Endothelial cell (in vitro differentiated cells): ENCODE measurements at places on chromosomes 12 and 14. TPM values are rescaled to one million over a fixed set of nuclear protein-coding genes. Genes with fewer than 3 reads are reported as not detected.

The LRRIQ1 gene
- total RNA-seq = 1.1 TPM

The CELA1 gene
- total RNA-seq = not detected

DNA sequence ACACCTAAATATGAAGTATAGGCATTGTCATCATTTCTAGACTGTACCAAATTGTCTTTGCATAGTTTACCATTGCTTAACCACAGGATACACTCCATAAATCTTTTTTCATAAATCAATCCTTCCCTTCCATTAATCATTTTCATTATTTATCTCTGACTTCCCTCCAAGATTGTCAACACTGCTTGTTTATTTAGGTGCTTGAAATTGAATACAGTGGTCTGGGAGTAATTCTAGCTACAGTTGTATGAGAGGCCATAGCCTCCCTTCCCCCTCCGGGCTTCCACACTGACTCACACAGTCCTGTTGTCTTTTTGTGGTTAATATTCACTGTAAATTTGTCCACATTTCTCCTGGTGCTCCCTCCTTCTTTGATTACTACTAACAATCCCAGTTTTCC is 114.2 kb upstream of the ARID2 start:
- no peak for DNase-seq
- no peaks in the 10 kb centered on the region for H3K27me3 ChIP-seq
- H3K4me3 ChIP-seq = no peak overlapping the region
- no peaks in the 10 kb centered on the region for H3K36me3 ChIP-seq

DNA sequence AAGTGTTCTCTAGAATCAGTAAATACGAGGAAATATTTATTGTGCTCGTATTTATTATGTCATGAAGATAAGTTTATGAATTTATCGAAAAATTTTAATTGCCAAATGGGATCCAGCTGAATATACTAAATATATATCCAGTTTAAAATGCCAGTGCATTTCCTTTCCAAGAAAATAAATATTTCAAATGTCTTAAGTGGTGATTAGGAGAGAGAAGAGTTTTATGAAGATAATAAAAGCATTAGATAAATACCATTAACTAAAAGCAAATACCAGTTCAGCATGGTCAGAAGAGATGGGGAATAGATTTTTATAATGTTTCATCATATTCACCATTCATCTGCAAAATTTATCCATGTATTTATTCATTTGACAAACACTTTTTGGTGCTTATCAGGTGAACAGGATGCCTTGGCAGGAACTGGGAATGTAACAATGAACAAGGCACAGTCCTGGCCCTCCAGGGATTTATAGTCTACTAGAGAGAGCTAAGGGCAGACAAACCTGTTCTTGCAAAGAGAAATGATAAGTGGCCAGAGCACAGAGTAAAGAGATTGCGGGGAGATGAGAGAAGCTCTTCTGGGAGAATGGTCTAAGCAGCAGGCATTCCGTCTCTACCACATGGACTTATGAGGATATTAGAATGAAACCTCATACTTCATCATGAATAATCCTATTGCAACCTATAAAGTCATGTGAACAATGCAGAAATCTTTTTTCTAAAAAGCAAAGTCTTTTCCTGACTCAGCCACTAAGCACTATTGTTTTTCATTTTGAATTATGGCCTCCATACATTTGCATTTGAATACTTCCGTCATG is 143.7 kb upstream of the ABCD2 start:
- H3K4me3 ChIP-seq = no peak overlapping the region
- no peak for DNase-seq
- no peaks in the 10 kb centered on the region for H3K36me3 ChIP-seq
- no peaks in the 10 kb centered on the region for H3K27me3 ChIP-seq

The SLC25A47 gene
- total RNA-seq = not detected

The SLC6A13 gene
- total RNA-seq = 0.90 TPM

The FBXW8 gene
- 17.8 TPM for total RNA-seq

- peaks cover 24% of the 10 kb centered on the region for H3K4me1 ChIP-seq
- peaks cover 30% of the 10 kb centered on the region for H3K27me3 ChIP-seq
- peak overlapping the region; percentile 9 for H3K27ac ChIP-seq
- no peaks in the 10 kb centered on the region for H3K36me3 ChIP-seq
Measured at GRCh38 chr12:49345051-49345824, 1.4 kb upstream of the DNAJC22 start.

- no peak overlapping the region for H3K27ac ChIP-seq
- no peak for DNase-seq
- no peak overlapping the region for H3K4me3 ChIP-seq
- H3K4me1 ChIP-seq = no peaks in the 10 kb centered on the region
- peaks cover 2% of the 10 kb centered on the region for H3K27me3 ChIP-seq
Measured at GRCh38 chr12:127760996-127761395, 506.0 kb upstream of the TMEM132C start.

GRCh38 chr12:59357811-59358210 is 238.0 kb upstream of the SLC16A7 start:
- H3K4me3 ChIP-seq = no peak overlapping the region
- no peaks in the 10 kb centered on the region for H3K27me3 ChIP-seq
- no peak overlapping the region for H3K27ac ChIP-seq
- peaks cover 3% of the 10 kb centered on the region for H3K4me1 ChIP-seq
- H3K36me3 ChIP-seq = no peaks in the 10 kb centered on the region

- no peak overlapping the region for H3K27ac ChIP-seq
- peaks cover 9% of the 10 kb centered on the region for H3K36me3 ChIP-seq
- no peaks in the 10 kb centered on the region for H3K4me1 ChIP-seq
- no peak for DNase-seq
Measured at GRCh38 chr12:128606051-128606450, 217.7 kb downstream of the SLC15A4 start.

DNA sequence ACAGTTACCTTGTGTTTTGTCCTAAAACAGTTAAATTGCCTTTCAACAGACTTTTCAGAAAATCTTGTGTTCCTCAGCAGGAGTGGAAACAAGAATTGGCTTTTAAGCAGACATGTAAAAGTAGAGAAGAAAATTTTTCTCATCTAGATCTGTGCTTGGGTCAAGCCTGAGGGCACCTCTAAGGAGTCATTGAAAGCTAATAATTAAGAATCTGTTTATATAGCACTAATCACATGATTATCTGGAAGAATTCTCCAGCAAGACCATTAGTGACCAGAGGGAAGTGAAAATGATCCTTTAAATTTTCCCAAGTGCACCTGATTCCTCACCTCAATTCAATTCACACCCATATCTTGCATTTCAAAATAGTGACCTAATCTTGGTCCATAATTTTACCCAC is 295.0 kb downstream of the DIO2 start:
- H3K27ac ChIP-seq = no peak overlapping the region
- H3K36me3 ChIP-seq = no peaks in the 10 kb centered on the region
- no peak overlapping the region for H3K4me3 ChIP-seq
- no peaks in the 10 kb centered on the region for H3K27me3 ChIP-seq

The TPH2 gene
- total RNA-seq = 0.10 TPM

GRCh38 chr14:20436363-20436755 is 393 bp upstream of the KLHL33 start:
- no peak overlapping the region for H3K4me3 ChIP-seq
- H3K4me1 ChIP-seq = peaks cover 9% of the 10 kb centered on the region
- DNase-seq = no peak
- H3K36me3 ChIP-seq = no peaks in the 10 kb centered on the region
- H3K27me3 ChIP-seq = peaks cover 5% of the 10 kb centered on the region

- H3K4me1 ChIP-seq = peaks cover 9% of the 10 kb centered on the region
- peak; percentile 72 for DNase-seq
- peaks cover 14% of the 10 kb centered on the region for H3K27me3 ChIP-seq
- H3K4me3 ChIP-seq = peak overlapping the region; percentile 77
- H3K36me3 ChIP-seq = no peaks in the 10 kb centered on the region
Measured at GRCh38 chr12:120640861-120641833, 721 bp downstream of the CABP1 start.

The KCNC2 gene
- total RNA-seq = not detected

DNA sequence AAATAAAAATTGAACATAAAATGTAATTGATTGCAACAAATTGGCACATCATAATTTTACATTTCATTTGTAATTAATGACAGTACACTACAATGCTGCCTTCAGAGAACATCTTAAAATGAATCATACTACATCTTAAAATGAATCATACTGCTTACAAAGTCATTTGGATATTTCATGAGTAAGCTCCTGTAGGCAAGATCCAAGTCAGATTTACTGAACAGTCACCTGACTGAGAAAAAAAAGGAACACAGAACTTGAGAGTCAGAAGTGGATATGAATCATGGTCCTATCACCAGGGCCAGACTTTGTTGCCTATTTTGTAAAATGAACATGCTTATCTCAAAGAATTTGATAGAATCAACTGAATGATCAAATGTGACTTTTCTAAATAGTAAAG is 32.7 kb upstream of the FBLN5 start:
- H3K4me1 ChIP-seq = no peaks in the 10 kb centered on the region
- H3K27ac ChIP-seq = no peak overlapping the region
- DNase-seq = no peak
- H3K36me3 ChIP-seq = peaks cover 18% of the 10 kb centered on the region
- H3K27me3 ChIP-seq = peaks cover 1% of the 10 kb centered on the region

DNA sequence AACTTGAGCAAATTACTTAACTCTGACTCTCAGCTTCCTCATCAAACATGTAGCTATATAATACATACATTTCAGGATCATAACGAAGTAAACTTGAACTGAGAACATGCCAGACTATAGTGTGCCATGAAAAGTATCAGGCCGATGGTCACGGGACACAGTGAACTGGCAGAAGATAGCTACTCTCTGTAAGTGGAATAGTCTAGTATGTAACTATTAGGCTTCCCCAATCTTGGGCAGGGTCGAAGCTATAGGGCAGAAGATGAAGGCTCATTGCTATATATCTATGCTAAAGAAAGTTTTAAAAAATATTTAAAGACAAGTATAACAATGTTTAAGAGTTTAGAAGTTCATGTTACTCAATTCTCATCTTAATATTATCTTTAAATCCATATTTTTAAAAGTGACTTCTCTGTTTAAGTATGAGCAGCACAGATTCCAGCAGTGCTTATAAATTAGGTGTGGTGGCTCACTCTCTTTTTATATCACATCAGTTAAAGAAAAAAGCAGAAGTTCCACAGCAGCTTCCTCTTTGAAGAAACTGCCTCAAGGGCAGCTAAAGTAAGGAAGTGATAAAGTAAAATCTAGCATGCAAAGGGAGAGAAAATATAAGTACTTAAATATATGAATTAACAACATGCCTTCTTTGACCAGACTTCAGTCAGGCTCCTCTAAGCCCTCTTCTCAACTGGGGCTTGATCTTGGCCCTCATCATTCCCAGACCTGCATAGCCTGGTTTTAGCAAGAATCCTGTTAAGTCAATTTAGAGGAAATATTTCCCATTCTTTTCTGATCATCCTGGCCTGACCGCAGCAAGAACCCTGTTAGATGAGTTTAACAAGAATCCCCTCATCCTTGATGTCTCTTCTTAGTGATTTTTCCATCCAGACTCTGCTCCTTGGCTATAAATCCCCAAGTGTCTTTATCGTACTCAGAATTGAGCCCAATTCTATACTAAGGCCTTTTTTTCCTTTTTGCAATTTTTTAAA is 8.4 kb upstream of the GLIPR1 start:
- H3K27me3 ChIP-seq = peaks cover 2% of the 10 kb centered on the region
- H3K27ac ChIP-seq = no peak overlapping the region
- H3K36me3 ChIP-seq = no peaks in the 10 kb centered on the region
- DNase-seq = no peak
- no peak overlapping the region for H3K4me3 ChIP-seq
- H3K4me1 ChIP-seq = no peaks in the 10 kb centered on the region

GRCh38 chr14:76953311-76953945 is 75.1 kb downstream of the IRF2BPL start:
- peaks cover 39% of the 10 kb centered on the region for H3K4me1 ChIP-seq
- H3K27ac ChIP-seq = no peak overlapping the region
- H3K36me3 ChIP-seq = no peaks in the 10 kb centered on the region

The ADAMTS20 gene
- 0.15 TPM for total RNA-seq

The C12orf42 gene
- 0.77 TPM for total RNA-seq

GRCh38 chr12:127650626-127651025 is 616.3 kb upstream of the TMEM132C start:
- H3K4me1 ChIP-seq = no peaks in the 10 kb centered on the region
- H3K27me3 ChIP-seq = peaks cover 1% of the 10 kb centered on the region
- H3K36me3 ChIP-seq = peaks cover 5% of the 10 kb centered on the region
- no peak overlapping the region for H3K4me3 ChIP-seq
- no peak overlapping the region for H3K27ac ChIP-seq

- DNase-seq = no peak
- no peak overlapping the region for H3K27ac ChIP-seq
- H3K36me3 ChIP-seq = no peaks in the 10 kb centered on the region
- H3K27me3 ChIP-seq = peaks cover 3% of the 10 kb centered on the region
- H3K4me1 ChIP-seq = no peaks in the 10 kb centered on the region
Measured at GRCh38 chr12:30501718-30502117, 194.0 kb downstream of the IPO8 start.

The BDKRB2 gene
- 0.15 TPM for total RNA-seq

The TAS2R50 gene
- total RNA-seq = 1.2 TPM

The KRT79 gene
- not detected for total RNA-seq

The SUSD6 gene
- total RNA-seq = 71.5 TPM

DNA sequence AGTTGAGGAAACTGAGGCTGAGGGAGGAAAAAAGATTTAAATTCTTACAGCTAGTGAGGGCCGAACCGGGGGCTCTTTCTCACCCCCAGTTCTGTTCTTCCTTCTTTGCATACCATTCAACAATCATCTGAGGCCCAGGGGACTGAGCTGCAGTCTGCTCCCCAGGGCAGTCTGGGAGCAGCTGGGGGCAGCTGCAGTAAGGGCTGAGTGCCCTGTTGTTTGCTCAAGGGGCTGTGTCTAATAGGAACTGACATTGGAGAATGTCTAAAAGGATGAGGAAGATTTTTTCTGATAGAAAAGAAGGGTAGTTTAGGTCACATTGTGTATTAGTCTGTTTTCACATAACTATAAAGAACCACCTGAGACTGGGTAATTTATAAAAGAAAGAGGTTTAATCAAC is 42.2 kb downstream of the SLC17A8 start:
- H3K4me1 ChIP-seq = no peaks in the 10 kb centered on the region
- no peaks in the 10 kb centered on the region for H3K36me3 ChIP-seq
- no peak overlapping the region for H3K27ac ChIP-seq
- no peak overlapping the region for H3K4me3 ChIP-seq
- no peak for DNase-seq

- peaks cover 8% of the 10 kb centered on the region for H3K27me3 ChIP-seq
- DNase-seq = no peak
- H3K4me1 ChIP-seq = peaks cover 64% of the 10 kb centered on the region
Measured at GRCh38 chr12:96375841-96376604, 24.2 kb downstream of the CDK17 start.

The GALNT6 gene
- total RNA-seq = 12.5 TPM

The HOMEZ gene
- 21.7 TPM for total RNA-seq

DNA sequence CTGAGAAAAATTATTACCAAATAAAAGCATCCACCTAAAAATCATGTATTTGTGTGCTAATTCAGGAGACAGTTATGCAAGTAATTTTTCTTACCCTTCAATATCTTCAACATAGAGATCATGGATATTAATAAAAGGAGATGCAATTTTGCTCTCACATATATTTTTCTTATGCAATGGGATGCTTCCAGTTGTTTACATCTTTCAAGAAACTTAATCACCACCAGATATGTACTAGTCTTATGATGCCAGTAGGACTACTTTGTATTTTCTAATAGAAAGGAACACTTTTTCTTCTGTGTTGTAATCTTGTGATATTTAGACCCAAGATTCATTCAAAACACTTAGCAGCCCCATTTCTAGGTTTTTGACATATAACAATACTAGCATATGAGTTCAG is 107.6 kb downstream of the NAV3 start:
- H3K27me3 ChIP-seq = no peaks in the 10 kb centered on the region
- H3K36me3 ChIP-seq = no peaks in the 10 kb centered on the region
- no peak overlapping the region for H3K27ac ChIP-seq
- peaks cover 2% of the 10 kb centered on the region for H3K4me1 ChIP-seq
- no peak overlapping the region for H3K4me3 ChIP-seq

The NEUROD4 gene
- not detected for total RNA-seq

The TRIAP1 gene
- total RNA-seq = 39.8 TPM

The ANG gene
- total RNA-seq = 6.5 TPM

The SIX6 gene
- not detected for total RNA-seq

The MMP14 gene
- 819 TPM for total RNA-seq
